ENCODE measurements at places on chromosomes 12 and 14.
A peak's percentile ranks its signal among the peaks of the same experiment; 100 is the strongest.

DNA sequence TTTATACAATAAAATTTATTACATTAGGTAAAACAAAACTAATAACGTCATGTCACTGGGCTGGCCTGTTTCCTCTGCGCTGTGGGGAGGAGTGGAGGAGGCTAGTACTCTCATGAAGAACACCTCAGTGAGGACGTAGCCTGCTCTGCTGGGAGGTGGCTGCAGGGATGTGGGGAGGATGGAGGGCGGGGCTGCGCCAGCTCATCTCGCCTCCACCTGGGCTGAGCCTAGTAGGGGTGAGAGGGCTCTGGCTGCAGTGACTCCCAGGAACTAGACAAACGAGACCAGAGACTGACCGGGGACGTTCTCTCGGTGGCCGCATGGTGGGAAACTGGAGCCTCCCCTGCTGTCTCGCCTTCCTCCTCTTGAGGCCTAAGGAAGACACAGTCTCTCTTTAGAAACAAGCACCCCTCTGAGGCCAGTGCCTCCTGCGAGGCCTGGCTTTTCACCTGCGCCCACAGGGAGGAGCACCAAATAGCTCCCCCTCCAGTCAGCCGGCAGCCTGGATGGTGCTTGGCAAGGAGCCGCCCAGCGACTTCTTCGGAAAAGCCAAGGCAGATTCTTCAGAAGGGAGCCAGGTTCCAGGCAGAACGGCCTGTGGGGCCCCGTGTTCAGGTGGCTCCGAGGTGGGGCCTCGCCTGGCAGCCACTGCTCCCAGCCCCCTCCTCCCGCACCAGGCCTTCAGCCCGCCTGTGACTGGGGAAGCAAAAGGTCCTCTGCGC lies 62.4 kb downstream of the PLEKHG3 start:
- DNase-seq, result no peak

GRCh38 chr12:14554281-14555007 lies 13.2 kb downstream of the PLBD1 start:
- no peak for DNase-seq

DNA sequence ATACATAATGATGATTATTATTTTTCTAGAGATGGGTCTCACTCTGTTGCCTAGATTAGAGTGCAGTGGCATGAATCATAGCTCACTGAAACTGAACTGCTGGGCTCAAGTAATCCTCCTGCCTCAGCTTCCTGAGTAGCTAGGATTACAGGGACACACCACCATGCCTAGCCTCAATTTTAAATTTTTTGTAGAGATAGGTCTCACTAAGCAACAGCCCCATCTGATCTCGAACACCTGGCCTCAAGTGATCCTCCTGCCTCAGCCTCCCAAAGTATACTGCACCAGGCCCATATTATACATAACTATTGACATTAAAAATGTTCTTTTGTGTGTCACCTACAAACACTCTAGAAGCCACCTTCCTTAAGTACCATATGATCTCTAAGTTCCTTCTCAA lies 3.4 kb downstream of the TXNRD1 start:
- DNase-seq, result no peak

DNA sequence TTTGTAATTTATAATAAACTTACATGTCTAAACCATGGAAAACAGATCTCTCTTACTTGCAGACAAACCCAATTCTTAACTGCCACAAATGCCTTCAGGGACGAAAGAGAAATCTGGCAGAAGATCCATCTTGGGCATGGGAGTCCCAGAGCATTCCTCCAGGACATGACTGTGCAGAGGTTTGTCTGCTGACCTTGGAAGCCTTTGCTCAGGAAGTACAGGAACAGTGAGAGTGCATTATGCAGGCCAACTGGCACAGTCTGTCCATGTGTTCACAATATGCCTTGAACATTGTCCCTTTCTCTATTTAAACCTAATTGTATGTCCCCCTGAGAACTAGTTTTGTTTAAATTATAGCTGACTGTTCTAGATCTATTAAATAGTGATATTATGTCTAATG lies 467.1 kb downstream of the ATP23 start:
- no peak for DNase-seq

DNA sequence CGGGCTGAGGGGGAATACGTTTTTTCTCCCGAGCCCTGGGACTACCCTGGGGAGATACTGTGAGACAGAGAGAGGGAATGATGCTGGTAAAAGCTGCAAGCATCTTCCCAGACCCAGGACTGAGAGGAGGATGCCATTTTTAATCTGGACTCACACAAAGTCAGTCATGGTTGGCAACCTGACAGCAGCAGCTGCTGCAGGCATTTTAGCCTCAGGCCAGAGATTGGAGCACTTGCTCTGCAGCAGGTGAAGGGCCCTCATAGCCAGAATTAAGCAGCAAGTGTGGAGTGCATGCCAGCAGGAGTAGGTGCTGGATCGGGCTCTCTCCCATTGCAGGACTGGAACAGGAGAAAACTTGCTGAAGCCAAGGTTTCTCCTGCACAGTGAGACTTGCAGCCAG lies 361.1 kb upstream of the CLEC14A start:
- no peak for DNase-seq

- DNase-seq, result no peak
Observed at GRCh38 chr14:84749191-84749955, 780.6 kb upstream of the FLRT2 start.

DNA sequence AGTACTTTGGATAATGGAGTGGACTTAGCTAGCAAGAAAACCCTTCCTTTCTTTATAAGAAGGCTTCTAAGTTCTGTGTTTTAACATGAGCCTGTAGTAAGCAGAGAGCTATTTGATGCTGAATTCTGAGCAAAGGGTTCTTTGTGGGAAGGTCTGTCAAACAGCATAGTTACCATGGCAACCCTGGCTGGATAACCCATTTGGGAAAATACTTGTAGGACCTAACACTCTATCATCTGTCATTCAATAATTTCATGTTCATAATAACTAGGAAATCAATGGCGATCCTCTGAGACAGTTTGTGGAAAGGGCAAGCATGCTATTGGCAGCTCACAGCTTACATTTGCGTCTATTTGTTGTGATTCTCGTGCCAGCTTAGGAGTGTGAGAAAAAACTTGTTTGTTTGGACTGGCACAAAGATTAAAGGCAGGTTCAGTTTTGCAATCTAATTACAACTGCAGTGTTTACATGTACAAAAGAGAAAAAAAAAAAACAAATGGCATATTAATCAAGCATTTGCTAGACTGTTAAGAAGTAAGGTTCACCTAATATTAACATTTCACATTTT lies 219.2 kb downstream of the PDZRN4 start:
- DNase-seq, result no peak

- no peak for DNase-seq
Observed at GRCh38 chr14:94570440-94570839, 9.2 kb downstream of the SERPINA4 start.

DNA sequence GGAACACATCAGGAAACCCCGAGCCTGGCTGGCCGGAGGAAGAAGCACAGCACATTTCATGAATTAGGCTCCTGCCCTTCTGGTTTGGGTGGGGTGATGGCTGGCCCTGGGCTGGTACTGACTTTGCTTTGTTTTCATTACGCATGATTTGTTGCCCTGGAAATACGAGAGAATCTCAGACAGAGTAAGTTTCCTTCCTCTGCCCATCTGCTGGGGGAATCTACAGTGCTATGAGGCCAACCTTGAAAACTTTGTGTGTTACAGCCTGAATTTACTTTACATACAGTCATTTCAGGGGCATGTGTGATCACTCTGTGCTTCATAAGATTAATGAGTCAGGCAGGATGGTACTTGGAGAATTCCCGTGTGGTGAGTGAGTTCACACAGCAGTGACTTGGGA lies 20.5 kb upstream of the SLC5A8 start:
- no peak for DNase-seq

GRCh38 chr12:130514149-130514551 lies 176.5 kb downstream of the PIWIL1 start:
- no peak for DNase-seq

DNA sequence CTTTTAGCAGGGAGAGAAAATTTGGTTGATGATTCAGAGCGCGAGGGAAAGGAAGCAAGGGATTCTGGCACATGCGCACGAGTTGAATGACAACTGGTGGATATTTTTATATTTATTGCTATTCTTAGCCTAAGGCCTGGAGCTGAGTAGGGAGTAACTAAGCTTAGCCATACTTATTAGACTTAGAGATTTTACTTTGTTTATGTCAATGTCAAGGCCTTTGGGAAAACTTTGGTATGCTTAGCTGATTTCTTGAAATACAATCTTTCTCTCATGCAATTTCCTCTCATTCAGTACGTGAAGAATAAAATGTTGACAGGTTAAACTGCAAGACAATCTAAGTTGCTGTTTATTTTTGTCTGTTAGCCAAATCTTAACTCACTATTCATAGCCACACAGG lies 101.1 kb downstream of the CRADD start:
- DNase-seq, result no peak

GRCh38 chr14:55327179-55327578 lies 56.0 kb downstream of the FBXO34 start:
- no peak for DNase-seq

- DNase-seq, result peak; percentile 34
Observed at GRCh38 chr12:117836999-117837736, 131.6 kb downstream of the KSR2 start.

DNA sequence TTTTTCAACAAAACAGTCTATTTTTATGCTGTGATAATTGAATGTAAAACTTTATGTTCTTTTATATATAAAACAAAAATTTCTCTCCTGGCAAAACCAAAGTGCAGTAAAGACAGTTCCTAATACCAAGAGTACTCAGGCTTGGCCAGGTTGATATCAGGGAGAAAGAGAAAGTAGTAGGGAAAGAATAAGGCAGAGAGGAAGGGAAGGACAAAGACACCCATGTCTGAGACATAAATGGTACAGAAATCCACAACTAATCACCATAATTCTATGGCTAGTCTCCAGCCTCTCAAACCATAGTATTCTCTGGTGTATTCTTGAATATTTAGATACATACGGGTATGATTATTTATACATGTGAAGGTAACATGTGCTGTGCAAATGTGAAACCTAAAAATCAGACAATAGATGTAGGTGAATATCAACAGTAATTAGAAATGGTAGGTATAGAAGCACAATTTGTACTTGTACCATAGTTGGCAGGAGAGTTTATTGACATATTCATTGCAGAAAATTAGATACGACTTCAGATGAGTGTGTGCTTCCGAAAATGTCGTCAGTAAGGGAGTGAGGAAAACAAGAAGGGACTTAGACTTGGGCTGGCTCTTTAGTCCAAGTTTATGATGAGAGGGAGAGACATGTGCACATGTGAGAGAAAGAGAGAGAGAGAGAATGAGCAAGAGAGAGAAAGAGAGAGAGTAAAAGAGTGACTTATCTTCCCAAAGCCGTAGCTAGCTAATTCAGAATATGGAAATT lies 230.8 kb upstream of the NPAS3 start:
- no peak for DNase-seq

DNA sequence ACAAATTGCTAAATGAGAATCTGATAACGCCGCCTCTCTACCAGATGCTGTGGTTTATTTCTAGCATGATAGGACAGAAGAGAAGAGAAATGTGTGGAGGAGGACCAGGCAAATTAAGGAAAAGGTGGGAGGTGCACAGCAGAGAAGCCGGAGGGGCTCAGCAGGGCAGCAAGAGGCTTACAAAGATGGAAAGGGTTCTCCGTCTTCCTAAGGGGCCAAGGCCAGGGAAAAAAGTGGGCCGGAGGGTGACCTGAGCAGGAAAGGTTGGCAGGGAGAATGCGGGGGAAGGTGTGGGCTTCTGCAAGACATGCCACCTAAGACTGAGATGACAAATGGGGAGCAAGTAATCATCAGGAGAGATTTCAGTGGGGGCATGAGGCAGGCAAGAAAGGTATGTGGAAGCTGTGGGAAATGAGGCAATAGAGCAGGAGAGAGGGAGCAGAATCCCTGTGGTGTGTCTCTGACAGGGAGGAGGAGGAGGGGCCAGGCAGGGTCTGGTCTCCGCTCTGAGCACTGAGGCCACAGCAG lies 18.7 kb downstream of the MANSC1 start:
- no peak for DNase-seq

- DNase-seq, result no peak
Observed at GRCh38 chr12:68405343-68405781, 73.2 kb upstream of the MDM1 start.

DNA sequence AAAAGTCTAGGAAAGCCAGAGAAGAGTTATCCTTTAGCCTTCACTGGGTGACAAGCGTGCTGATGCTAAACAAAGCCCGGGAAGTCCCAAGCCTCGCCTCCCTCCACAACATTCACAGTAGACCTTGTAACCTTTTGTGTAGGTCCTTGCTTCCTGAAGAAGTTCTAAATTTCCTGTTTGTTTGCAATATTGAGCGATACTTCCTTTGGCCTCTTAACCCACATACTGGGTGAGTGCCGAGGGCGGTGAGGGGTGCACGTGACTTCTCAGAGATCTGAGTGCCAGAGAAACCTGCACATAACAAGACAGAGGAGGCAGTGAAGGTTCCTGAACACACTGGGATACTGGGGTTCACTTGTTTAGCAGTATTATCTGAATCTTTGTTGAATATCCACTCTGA lies 134.3 kb downstream of the PLXNC1 start:
- DNase-seq, result no peak

DNA sequence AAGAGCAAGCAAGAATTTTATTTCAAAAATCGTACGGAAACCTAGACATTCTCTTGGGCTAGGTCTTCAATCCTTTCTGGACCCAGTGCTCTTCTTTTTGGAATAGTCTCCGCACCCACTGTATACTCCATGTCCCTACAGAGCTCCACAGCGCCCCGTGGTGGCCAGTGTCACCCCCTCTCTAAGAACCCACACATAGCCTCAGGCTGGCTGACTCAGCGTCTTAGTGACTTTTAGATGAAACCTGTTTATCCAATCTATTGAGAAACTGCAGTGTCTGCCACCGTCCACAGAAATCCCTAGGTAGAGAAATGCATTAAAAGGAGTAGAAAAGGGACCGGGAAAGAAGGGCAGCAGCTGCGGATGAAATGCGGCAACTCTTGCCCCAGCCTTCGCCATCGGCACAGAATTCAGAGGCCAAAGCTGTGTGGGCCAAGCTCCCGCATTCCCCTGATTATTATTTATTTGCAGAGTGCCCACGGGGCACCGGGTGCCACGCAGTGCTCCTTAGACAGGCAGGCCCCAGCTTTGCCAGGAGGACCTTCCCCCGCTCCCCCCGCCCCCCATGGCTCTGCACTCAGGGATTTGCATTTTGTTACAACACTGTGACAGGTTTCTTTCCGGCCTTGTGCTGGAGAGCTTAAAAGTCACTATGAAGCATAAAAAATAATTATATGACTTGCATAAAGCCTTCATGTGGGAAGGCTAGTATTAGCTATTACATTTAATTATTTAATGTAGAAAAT lies 170.1 kb upstream of the FKBP4 start:
- DNase-seq, result no peak

- DNase-seq, result no peak
Observed at GRCh38 chr12:1844661-1845409, 24.5 kb downstream of the LRTM2 start.

GRCh38 chr12:27467641-27468040 lies 21.1 kb downstream of the SMCO2 start:
- no peak for DNase-seq
